Nasal cavity respiratory epithelium epithelial cell of viscerocranial mucosa (primary cell): ENCODE measurements at places on chromosomes 5 and 9. TPM values are rescaled to one million over a fixed set of nuclear protein-coding genes. Genes with fewer than 3 reads are reported as not detected.

Gene ORM2
- total RNA-seq, result not detected in 2 replicates

Gene GADD45G
- 0.43 TPM in 1 of 2 replicates, not detected in the other for total RNA-seq

Gene ARL10
- 3.4 and 9.6 TPM in 2 replicates for total RNA-seq

Gene CCDC112
- total RNA-seq, result 6.5 and 7.0 TPM in 2 replicates
